ENCODE measurements at places on chromosomes 4 and X.

DNA sequence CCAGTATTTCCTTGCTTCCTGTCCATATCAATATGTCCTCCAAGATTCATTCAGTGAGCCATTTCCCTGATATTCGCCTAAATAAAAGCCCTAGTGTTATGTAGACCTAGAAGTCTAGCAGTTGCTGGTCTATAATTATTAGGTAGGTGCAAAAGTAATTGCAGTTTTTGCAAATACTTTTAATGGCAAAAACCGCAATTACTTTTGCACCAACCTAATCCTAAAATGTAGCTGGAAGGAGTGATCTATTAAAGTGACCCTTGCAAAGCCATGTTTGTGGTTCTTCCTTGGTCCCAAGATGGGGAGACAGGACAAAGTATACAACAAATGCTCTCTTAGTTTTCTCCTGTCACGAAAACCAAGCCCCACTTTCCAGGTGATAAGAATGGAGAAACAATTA is 193.0 kb downstream of the IDS start:
- DNase-seq = no peak

- no peak for DNase-seq
These were observed 577.0 kb downstream of the SPOCK3 start for GRCh38 chr4:166657261-166657660.

DNA sequence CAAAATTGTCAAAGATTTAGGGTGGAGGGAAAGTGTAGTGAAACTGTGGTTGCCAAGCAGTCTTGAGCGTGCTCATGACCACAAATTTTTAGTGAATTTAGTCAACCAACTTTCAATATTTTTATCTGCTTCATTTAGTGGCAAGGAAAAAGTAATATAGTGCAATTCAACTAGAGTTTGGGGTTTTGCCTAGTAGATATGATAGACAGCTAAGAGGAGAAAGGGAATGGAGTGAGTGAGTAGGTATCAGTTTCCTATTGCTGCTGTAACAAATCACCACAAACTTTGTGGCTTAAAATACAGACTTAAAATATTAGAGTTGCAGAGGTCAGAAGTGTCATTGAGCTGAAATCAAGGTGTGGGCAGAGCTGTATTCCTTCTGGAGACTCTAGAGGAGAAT is 3.7 kb upstream of the CT47C1 start:
- DNase-seq = no peak

- no peak for DNase-seq
These were observed 9.4 kb upstream of the TIMP1 start for GRCh38 chrX:47572773-47573340.

- DNase-seq = no peak
These were observed 1655.8 kb upstream of the TENM3 start for GRCh38 chr4:180587379-180587778.

- no peak for DNase-seq
These were observed 40.1 kb upstream of the RPA4 start for GRCh38 chrX:96843566-96843965.

GRCh38 chrX:18422886-18423285 is 2.5 kb upstream of the CDKL5 start:
- no peak for DNase-seq

GRCh38 chr4:8419222-8420041 is 21.1 kb downstream of the ACOX3 start:
- DNase-seq = no peak

DNA sequence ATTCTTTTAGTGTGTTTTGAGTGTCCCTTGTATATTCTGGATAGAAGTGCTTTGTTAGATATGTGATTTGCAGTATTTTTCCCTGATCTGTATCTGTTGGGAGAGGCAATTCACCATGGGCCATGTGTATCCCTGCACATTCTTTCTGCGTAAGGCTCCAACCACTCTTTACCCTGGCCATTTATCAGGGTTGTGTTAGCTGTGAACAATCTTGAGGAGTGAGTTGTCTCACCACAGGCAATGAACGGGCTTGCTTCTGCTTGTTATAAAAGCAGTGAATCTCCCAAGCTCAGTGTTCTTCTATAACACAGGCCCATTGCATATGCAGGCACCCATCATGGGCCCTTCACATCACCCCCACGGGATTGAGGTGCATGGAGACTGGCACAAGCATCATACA is 18.9 kb upstream of the SMIM10 start:
- DNase-seq = no peak

DNA sequence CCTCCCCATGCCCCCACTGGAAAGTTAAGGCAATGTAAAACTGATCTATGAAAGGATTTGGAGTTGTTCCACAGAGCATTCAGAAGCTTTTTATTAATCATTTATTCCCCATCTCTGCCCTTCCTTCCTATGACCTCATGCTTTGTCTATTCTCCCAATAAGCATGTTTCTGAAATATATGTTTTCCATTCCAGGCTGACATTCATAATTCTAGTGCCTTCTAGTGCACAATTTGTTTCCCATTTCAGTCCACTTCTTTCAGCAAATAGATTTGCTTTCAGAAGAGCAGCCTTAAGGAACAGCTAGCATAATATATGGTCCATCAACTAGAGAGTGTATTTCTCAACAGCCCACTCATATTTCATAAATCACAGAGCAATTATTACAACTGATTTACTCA is 77.1 kb upstream of the ATXN3L start:
- no peak for DNase-seq

GRCh38 chrX:155747520-155747919 is 133.6 kb upstream of the VAMP7 start:
- no peak for DNase-seq

DNA sequence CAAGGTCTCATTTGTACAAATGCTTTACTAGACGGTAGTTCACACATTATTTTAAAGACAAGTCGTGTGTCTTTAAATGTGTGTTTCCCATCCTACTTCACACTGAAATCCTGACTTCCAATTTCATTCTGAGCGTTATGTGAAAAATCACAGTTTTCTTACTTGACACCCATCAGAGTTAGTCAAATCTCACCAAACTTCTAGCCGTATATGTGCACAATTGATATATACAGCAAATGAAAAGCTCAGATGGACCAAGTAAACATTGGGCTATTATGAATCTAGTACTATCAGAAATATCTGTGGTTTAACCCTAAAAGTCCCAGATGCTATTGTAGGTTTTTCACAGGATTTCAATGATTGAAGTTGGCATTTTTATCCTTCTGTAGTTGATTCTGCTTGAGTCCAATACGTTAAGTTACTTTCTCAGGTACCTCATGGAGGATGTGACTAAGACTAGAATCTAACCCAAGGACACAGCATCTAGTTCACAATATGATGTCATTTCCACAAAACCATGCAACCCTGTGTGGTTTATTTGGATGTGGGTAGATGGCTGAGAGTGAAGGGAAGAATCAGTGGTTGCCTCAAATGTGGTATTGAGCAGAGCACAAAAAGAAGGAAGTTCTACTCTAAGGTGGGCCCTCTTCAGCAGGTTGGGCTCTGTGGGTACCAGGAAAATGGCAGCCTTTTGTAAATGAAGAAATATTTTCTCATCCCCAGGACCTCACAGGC is 22.1 kb upstream of the TRIM60 start:
- no peak for DNase-seq

DNA sequence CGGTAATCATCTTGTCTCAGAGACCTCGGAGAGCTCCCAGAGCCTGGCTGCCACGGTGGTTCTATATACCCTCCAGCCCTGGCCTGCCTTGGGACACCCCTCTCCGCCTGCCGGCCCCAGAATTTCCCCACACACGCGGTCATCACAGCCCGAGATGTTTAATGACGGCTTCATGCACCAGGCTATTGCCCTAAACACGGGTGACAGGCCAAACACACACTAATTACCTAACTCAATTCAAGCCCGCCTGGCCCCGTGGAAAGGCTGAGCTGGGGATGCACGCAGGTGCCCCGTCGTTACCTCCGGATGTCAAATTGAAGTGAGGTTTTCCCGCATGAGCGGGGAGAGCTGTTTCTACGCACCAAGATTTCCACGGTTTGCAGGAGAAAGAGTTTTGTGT is 72.9 kb upstream of the PPP2R3B start:
- DNase-seq = no peak

DNA sequence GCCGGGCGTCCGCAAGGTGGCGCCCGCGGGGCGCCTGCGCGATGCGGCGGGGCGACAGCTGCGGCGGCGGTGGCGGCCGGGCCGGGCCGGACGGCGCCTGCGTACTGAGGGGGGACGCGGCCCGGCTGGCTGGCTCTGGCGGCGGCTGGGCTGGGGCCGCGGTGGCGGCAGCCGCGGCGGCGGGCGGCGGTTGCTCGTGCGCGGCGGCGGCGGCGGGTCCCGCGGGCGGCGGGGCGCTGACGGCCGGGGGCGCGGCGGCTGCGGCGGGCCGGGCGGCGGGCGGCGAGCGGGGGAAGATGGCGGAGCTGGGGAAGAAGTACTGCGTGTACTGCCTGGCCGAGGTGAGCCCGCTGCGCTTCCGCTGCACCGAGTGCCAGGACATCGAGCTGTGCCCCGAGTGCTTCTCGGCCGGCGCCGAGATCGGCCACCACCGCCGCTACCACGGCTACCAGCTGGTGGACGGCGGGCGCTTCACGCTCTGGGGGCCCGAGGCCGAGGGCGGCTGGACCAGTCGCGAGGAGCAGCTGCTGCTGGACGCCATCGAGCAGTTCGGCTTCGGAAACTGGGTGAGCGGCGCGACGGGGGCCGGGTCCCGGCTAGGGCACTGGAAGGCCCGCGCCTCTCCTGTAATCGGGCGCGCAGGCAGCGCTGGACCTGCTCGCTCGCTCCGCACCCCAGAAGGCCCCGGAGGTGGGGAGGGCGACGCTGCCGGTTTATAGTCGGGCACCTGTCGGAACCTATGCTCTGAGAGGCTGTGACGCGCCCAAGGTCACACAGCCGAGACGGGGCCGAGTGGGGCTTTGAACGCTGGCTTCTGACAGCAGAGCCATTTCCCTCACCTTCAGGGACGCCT is at the start of gene TADA2B:
Gene TADA2B, plus strand, starts transcription at position 89 of the 853 bp plus-strand sequence. Its CDS starts 208 bp downstream, at position 297.
- peak; percentile 67 for DNase-seq

Measured in NCI-H146 (cell line).